ENCODE measurements at places on chromosomes 1 and 21. TPM values are rescaled to one million over a fixed set of nuclear protein-coding genes. Genes with fewer than 3 reads are reported as not detected.

GRCh38 chr21:14977814-14978213, 87.0 kb downstream of the NRIP1 start:
- DNase-seq, result no peak
- H3K4me3 ChIP-seq, result no peak overlapping the region
- no peak overlapping the region for H3K27ac ChIP-seq
- no peaks in the 10 kb centered on the region for H3K4me1 ChIP-seq

DNA sequence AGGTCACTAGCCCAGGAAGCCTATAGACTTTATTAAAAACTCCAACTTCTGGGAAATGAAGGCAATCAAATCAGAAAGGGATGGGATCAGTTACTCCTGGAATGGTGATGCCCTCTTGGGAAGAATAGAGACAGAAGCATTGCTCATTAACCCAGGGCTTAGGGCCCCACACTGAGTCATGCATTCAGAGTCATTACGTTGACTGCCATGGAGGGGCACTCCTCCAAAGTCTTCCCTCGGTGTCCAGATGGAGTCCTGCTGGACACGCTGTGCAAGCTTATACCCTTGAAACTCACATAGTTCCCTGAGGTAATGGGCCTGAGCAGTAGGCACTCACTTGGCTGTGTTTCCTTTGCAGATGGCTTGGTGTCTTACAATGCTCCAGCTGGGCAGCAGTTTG, 35.2 kb upstream of the HSD17B7 start:
- no peaks in the 10 kb centered on the region for H3K4me1 ChIP-seq
- H3K4me3 ChIP-seq, result no peak overlapping the region
- no peak overlapping the region for H3K27ac ChIP-seq
- H3K27me3 ChIP-seq, result no peaks in the 10 kb centered on the region

The OR4F16 gene
- polyA plus RNA-seq, result not detected

DNA sequence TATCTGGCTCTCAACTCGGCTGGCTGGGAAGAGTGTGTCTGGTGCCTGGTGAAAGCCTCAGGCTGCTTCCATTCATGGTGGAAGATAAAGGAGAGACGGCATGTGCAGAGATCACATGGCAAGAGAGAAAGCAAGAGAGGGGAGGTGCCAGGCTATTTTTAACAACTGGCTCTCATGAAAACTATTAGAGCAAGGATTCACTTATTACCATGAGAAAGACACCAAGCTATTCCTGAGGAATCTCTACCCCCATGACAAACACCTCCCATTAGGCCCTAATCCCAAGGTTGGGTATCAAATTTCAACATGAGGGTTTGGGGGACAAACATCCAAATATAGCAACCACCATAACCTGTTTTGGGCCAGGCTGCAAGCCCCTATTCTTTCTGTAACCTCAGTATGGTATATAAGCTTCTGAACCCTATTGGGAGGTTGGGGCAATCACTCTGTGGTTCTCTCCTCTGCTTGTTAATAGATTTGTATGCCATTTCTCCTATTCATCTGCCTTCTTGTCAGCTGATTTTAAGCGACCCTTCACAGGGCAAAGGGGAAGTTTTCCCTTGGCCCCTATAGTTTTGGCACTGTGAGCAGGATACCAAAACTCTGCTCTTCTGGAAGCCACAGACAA, 179.0 kb upstream of the TNR start:
- no peak overlapping the region for H3K4me3 ChIP-seq
- no peaks in the 10 kb centered on the region for H3K4me1 ChIP-seq
- no peaks in the 10 kb centered on the region for H3K36me3 ChIP-seq
- no peaks in the 10 kb centered on the region for H3K27me3 ChIP-seq

DNA sequence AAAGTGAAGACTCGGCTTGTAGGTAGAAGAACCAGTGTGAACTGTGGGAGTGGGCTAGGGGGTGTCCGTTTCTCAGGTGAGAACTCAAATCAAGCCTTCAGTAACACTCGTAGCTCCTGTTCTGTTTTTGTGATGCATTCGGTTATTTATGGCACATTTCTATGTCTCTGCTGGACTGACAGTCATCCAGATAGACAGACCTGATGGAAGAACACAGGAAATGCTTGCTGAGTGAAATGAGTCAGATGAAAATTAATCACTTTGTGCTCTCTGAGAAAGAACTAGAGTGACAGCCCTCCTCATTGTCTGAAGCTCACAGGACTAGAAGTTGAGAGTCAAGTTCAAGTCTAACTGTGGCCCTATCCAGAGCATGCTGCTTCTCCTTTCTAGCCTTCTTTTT, 360.1 kb upstream of the PLXNA2 start:
- no peaks in the 10 kb centered on the region for H3K27me3 ChIP-seq
- H3K36me3 ChIP-seq, result no peaks in the 10 kb centered on the region
- no peak overlapping the region for H3K4me3 ChIP-seq
- no peak for DNase-seq

The DEDD gene
- polyA plus RNA-seq, result 48.7 TPM

DNA sequence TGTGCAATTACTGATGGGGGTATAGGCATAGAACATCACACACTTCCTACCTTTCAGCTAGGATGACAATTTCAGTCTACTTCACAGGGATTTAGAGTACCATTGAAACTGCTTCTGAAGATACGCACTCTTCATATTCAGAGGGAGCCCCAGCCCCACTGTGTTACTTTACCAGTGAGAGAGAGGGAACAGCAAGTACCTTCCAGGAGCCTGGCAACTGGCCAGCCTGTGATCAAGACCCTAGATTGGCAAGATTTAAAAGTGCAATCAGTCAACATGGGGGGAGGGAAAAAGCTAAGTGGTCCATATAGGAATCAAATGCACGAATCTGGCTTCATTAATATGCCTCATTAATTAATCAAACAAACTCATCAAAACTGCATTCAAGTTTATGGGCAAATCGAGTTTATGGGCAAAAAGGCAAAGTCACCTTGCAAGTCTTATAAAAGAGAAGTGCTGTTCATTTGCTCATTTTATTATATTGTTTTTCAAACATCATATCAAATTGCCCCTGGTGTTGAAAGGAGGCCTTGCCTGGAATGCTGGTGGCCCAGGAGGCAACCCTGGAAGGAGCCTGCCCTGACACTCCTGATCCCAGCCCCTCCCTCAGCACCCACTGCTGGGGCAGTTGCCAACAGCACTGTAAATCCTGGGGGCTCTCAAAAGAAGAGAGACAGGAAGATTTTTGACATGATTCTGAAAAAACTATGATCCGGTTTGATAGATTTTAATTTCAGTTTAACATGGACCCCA, 184.9 kb upstream of the DPT start:
- no peaks in the 10 kb centered on the region for H3K4me1 ChIP-seq
- H3K27ac ChIP-seq, result no peak overlapping the region
- H3K36me3 ChIP-seq, result no peaks in the 10 kb centered on the region
- H3K27me3 ChIP-seq, result no peaks in the 10 kb centered on the region

- H3K4me3 ChIP-seq, result no peak overlapping the region
- no peaks in the 10 kb centered on the region for H3K27me3 ChIP-seq
These were observed 42.3 kb downstream of the SASS6 start for GRCh38 chr1:100090471-100090870.

The SPATA17 gene
- not detected for polyA plus RNA-seq

DNA sequence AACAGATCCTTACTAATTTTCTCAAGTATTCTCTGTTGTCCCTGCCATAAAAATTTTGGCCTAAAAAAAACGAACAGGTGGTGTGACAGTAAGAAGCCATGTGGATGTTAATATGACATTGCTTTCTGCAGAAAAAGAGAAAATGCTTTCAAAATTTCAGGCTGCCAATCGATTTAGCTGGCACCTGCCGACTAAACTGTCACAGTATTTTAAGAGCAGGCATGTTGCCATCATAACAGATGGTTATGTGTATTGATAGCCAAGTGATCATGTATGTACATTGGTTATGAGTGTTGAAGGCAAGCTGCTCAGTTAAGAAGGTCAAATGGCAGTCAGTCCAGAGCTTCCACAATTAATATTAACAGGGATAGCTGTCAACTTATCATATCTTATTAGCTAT, 1017.0 kb downstream of the MRPL39 start:
- H3K27me3 ChIP-seq, result no peaks in the 10 kb centered on the region
- H3K27ac ChIP-seq, result no peak overlapping the region
- no peaks in the 10 kb centered on the region for H3K4me1 ChIP-seq
- H3K4me3 ChIP-seq, result no peak overlapping the region
- no peak for DNase-seq

GRCh38 chr1:232344791-232345399, 285.0 kb downstream of the SIPA1L2 start:
- H3K27me3 ChIP-seq, result no peaks in the 10 kb centered on the region
- no peak overlapping the region for H3K27ac ChIP-seq
- no peak for DNase-seq
- H3K36me3 ChIP-seq, result no peaks in the 10 kb centered on the region
- H3K4me1 ChIP-seq, result no peaks in the 10 kb centered on the region

DNA sequence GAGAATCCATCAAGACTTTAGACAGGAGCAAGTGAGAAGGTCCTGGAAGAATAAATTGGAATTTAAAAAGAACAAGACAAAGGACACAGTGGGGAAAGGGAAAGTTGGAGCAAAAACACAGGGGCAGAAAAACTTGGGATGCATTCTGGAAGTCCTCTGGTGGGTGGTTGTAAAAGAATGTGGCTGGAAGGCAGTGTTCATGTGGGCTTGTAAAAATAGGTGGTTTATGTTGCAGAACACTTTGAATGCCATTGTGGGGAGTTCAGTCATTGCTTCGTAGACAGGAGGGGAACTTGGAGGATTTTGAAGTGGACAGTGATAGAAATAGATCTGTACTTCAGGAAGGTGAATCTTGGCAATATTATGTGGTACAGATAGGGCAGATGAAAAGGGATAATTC, 15.2 kb downstream of the KIF1B start:
- H3K27me3 ChIP-seq, result no peaks in the 10 kb centered on the region
- no peaks in the 10 kb centered on the region for H3K36me3 ChIP-seq
- H3K4me1 ChIP-seq, result no peaks in the 10 kb centered on the region
- H3K4me3 ChIP-seq, result no peak overlapping the region
- no peak for DNase-seq

DNA sequence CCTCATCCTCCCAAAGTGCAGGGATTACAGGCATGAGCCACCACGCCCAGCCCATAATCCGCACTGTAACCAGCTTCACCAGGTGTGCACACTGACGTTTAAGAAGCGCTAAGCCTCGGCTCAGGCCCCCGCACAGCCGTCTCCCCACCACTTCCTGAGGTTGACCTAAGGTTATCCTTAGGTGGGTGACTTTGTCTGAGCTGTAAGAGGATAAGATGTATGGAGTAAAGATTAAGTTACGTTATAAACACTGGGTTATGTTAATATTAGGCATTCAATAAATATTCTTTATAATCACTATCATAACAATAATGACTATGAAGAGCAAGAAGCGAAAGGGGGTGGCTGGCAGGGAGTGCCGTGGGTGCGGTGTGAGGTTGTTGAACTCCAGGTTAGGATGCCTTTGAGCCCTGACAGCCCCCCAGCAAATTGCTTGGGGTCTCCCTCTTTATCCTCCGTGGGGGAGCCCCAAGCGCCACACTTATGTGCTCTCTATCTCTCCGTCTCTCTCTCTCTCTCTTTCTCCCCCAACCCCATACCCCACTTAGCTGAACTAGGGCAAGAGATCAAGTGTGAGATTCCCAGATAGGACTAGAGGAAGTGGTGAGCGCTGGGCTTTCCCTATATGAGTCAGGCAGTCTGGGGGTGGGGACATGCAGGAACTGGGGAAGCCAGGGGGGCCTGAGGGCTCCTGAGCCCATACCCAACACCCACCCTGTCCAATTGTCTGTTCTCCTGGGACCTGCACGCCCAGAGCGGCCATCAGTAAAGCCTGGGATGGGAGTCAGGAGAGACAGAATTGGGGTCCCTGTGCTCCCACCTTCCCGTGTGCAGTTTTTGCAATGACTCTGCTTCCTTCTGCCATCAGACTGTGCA, 7.6 kb downstream of the EFHD2 start:
- peak; percentile 14 for DNase-seq
- no peaks in the 10 kb centered on the region for H3K27me3 ChIP-seq
- peaks cover 20% of the 10 kb centered on the region for H3K4me1 ChIP-seq
- H3K27ac ChIP-seq, result peak overlapping the region; percentile 32
- peak overlapping the region; percentile 26 for H3K4me3 ChIP-seq
- H3K36me3 ChIP-seq, result peaks cover 9% of the 10 kb centered on the region

- H3K36me3 ChIP-seq, result no peaks in the 10 kb centered on the region
- no peak overlapping the region for H3K4me3 ChIP-seq
- no peaks in the 10 kb centered on the region for H3K4me1 ChIP-seq
- no peak overlapping the region for H3K27ac ChIP-seq
- no peaks in the 10 kb centered on the region for H3K27me3 ChIP-seq
These were observed 32.5 kb downstream of the ADAMTS5 start for GRCh38 chr21:26934383-26934782.

- H3K4me3 ChIP-seq, result no peak overlapping the region
- H3K27ac ChIP-seq, result no peak overlapping the region
- no peak for DNase-seq
These were observed 5.7 kb upstream of the TENT5B start for GRCh38 chr1:27018316-27018715.

The AIRE gene
- polyA plus RNA-seq, result not detected

DNA sequence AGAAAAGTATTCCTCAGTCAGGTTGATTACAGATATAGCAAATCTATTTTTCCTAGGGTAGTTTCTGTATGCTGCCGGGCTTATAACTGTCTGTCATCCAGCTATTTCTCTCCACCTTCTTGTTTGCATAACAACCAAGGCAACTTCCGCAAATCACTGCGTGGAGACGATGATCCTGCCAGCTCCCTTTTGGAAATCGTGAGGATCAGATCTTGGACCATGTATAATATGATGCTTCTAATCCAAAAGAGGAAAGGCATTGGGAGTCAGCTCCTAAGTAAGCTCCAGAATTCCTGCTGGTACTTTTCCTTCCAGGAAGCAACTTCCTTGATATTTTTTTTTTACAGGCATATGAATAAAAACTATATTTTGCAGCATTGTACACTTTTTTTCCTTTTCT, 445 bp upstream of the RGS4 start:
- H3K27me3 ChIP-seq, result no peaks in the 10 kb centered on the region
- no peak overlapping the region for H3K27ac ChIP-seq
- H3K4me3 ChIP-seq, result no peak overlapping the region
- DNase-seq, result no peak
- H3K4me1 ChIP-seq, result no peaks in the 10 kb centered on the region

DNA sequence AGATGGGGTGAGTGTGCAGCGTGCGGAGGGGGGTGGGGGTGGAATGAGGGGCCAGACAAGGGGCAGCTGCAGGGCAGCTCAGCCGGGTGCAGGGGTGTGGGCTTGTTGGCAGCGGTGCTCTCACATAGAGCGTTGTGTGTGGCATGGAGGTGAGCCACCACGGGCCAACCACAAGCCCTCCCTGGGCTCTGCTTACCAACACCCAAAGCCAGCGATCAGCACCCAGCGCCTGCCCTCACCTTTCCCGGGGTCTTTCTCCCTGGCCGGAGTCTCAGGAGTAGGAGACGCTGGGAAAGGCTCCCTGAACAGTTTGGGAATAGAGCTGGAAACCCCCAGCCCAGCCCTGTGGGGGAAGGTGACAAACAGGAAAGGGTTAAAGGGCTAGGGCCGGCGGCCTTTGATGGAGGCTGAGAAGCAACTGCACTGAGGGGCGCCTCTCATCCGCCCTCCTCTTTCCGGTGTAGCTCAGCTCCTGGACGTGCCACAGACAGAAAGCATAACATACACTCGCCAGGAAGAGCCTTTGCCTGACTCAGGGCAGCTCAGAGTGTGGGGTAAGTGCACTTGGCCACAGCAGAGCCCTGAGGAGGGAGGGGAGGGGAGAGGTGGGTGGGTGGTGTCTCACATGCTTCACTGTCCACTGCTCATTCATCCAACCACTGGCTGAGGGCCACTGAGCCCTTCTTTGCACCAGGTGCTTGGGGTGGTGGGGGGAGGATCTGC, 577 bp downstream of the IKBKE start:
- H3K27ac ChIP-seq, result peak overlapping the region; percentile 78
- peaks cover 8% of the 10 kb centered on the region for H3K36me3 ChIP-seq
- peaks cover 63% of the 10 kb centered on the region for H3K4me1 ChIP-seq

- DNase-seq, result no peak
- no peak overlapping the region for H3K27ac ChIP-seq
- H3K4me3 ChIP-seq, result no peak overlapping the region
- no peaks in the 10 kb centered on the region for H3K4me1 ChIP-seq
- no peaks in the 10 kb centered on the region for H3K36me3 ChIP-seq
- no peaks in the 10 kb centered on the region for H3K27me3 ChIP-seq
These were observed 451 bp downstream of the ADAMTSL4 start for GRCh38 chr1:150549496-150550221.
